Keratinocyte (primary cell): ENCODE measurements at places on chromosomes 6 and 20. TPM values are rescaled to one million over a fixed set of nuclear protein-coding genes. Genes with fewer than 3 reads are reported as not detected.
A peak's percentile ranks its signal among the peaks of the same experiment; 100 is the strongest.

The THBD gene
- 2.1 to 6.2 TPM (median 4.7 TPM) in 3 replicates for polyA plus RNA-seq

The MEP1A gene
- 0.05 to 0.07 TPM (median 0.06 TPM) in 3 replicates for polyA plus RNA-seq

The BCKDHB gene
- polyA plus RNA-seq, result 13.8 to 20.9 TPM (median 13.9 TPM) in 3 replicates

The AIF1 gene
- not detected in 3 replicates for polyA plus RNA-seq

The PRDM13 gene
- not detected in 3 replicates for polyA plus RNA-seq

The THEMIS gene
- polyA plus RNA-seq, result not detected in 3 replicates

The DAAM2 gene
- polyA plus RNA-seq, result 0.01 TPM in 1 of 3 replicates, not detected in the others

The ELOVL4 gene
- 2.9 to 6.1 TPM (median 4.8 TPM) in 3 replicates for polyA plus RNA-seq

The BNIP5 gene
- not detected in 3 replicates for polyA plus RNA-seq

DNA sequence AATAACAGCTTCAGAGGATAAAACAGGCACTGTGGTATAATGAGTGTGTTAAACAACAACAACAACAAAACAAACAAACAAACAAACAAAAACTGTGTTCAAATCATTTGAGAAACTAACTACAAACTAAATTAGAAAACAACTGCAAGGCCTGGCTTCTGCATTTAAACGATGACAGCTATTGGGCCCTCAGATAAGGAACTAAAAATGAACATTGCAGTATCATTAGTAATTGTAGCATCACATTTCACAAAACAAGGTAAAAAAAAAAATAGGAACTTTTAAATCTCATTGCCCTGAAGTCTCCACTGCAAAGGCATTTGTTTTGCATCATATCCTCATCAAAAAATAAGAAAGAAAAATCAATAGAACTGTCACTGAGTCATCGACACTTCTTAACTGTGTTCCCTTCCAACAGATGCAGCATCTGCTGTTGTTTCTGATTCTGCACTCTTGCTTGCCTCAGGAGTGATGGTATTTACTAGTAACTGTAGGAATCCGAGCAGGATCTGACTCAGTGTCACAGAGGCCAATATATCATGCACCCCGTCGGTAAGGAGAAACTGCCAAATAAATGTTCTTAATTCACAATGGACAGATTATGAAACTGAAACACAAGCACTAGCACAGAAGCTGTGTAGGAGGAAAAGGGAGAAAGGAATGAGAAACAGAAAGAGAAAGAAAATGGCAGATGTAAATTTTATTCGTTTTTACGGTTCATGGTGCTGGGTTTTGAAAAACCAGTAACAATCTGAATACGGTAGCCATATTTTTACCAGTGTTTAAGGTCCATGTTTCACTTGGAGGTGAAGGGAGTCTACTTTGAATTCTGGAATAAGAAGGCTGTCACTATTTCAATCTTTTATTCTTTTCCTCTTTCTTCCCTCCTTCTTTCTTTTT lies 365.7 kb upstream of the EPHA7 start:
- no peak overlapping the region for H3K4me3 ChIP-seq
- no peaks in the 10 kb centered on the region for H3K27me3 ChIP-seq
- H3K36me3 ChIP-seq, result no peaks in the 10 kb centered on the region
- no peak for DNase-seq

- H3K36me3 ChIP-seq, result no peaks in the 10 kb centered on the region
- H3K27ac ChIP-seq, result no peak overlapping the region
- DNase-seq, result no peak
- H3K4me1 ChIP-seq, result no peaks in the 10 kb centered on the region
- H3K27me3 ChIP-seq, result no peaks in the 10 kb centered on the region
Measured at GRCh38 chr6:8875986-8876385, 440.6 kb upstream of the SLC35B3 start.

GRCh38 chr6:146819596-146820320 lies 221.0 kb downstream of the ADGB start:
- no peaks in the 10 kb centered on the region for H3K4me1 ChIP-seq
- H3K36me3 ChIP-seq, result no peaks in the 10 kb centered on the region
- H3K27me3 ChIP-seq, result no peaks in the 10 kb centered on the region

DNA sequence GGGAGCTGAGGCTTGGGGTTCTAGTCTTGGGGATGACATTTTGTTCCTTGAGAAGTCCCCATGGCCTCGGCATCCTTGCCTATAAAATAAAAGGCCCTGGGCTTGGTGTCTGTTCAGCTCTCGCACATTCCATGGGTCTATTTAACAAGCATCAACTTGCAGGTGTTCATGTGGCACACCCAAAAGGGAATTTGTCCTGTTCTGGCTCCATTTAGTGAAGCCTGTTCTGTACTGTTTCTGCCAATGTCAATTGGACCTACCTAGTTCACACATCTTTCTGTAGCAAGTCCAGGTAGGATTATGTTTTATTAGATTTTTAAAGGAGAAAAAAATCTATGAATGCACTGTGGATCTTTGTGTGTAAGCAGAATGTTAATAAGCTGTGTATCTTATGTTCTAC lies 262.0 kb downstream of the HIVEP2 start:
- H3K27me3 ChIP-seq, result no peaks in the 10 kb centered on the region
- no peak overlapping the region for H3K4me3 ChIP-seq
- peaks cover 26% of the 10 kb centered on the region for H3K4me1 ChIP-seq
- no peak for DNase-seq
- no peaks in the 10 kb centered on the region for H3K36me3 ChIP-seq

- H3K27ac ChIP-seq, result no peak overlapping the region
- H3K4me3 ChIP-seq, result no peak overlapping the region
- H3K36me3 ChIP-seq, result no peaks in the 10 kb centered on the region
- no peaks in the 10 kb centered on the region for H3K27me3 ChIP-seq
Measured at GRCh38 chr6:22921828-22922227, 352.5 kb downstream of the HDGFL1 start.

- no peaks in the 10 kb centered on the region for H3K4me1 ChIP-seq
- no peaks in the 10 kb centered on the region for H3K36me3 ChIP-seq
Measured at GRCh38 chr6:120994573-120994967, 339.7 kb downstream of the TBC1D32 start.

DNA sequence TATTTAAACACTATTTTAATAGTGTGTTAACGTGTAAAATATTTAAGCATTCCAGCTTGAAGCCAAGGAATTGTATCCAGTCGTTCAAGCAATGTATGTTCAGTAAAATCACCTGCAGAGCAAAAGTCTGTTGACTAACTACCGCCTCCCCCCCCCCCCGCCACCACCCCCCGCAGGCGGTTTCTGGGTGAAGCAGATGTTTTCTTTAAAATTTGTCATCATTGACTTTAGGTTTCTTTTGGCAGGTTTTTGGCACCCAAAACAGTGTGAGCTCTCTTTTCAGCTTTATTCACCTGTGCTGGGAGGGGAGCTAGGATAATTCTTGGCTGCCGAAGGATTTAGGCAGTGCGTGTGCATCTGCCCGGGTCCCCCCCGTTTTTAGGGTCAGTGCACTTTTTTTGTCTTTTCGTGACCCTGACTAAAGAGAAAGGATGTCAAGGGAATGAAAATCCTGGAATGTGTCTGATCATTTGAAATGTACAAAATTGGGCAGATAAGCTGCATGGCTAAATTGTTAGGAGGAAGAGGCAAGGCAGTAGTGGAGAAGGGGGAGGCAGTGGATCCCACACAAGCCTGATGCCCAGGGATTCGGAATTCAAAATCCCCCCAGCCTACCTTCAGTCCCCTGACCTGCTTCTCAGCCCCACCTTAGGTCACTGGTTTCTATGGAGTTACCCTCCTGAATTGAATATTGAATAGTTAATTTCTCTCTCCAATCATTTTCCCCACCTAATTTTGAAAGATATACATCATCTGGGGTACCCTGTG lies 1.1 kb downstream of the EDN1 start:
- H3K27ac ChIP-seq, result peak overlapping the region; percentile 84
- H3K4me1 ChIP-seq, result peaks cover 71% of the 10 kb centered on the region
- H3K36me3 ChIP-seq, result peaks cover 6% of the 10 kb centered on the region

DNA sequence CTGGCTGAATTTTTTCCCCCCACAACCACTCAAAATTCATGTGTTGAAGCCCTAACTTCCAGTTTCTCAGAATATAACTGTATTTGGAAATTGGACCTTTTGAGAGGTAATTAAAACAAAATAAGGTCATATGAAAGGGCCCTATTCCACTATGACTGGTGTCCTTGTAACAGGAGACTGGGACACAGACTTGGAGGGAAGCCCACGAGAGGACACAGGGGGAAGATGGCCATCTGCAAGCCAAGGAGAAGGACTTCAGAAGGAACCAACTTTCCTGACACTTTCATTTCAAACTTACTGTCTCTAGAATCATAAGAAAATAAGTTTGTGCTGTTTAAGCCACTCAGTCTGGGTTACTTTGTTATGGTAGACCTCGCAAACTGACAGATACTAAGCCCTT lies 134.6 kb downstream of the ATXN1 start:
- no peak overlapping the region for H3K4me3 ChIP-seq
- no peaks in the 10 kb centered on the region for H3K27me3 ChIP-seq
- no peak overlapping the region for H3K27ac ChIP-seq
- H3K36me3 ChIP-seq, result no peaks in the 10 kb centered on the region
- H3K4me1 ChIP-seq, result no peaks in the 10 kb centered on the region

- H3K36me3 ChIP-seq, result no peaks in the 10 kb centered on the region
- no peak overlapping the region for H3K4me3 ChIP-seq
- H3K27me3 ChIP-seq, result no peaks in the 10 kb centered on the region
- DNase-seq, result no peak
- peak overlapping the region; percentile 45 for H3K27ac ChIP-seq
Measured at GRCh38 chr20:10861090-10861489, 187.3 kb upstream of the JAG1 start.

GRCh38 chr6:167047554-167047953 lies 48.4 kb downstream of the CEP43 start:
- no peaks in the 10 kb centered on the region for H3K27me3 ChIP-seq
- no peaks in the 10 kb centered on the region for H3K36me3 ChIP-seq
- H3K27ac ChIP-seq, result no peak overlapping the region
- H3K4me3 ChIP-seq, result no peak overlapping the region
- DNase-seq, result no peak
